ENCODE measurements at places on chromosomes 11 and 22.

- no peak for DNase-seq
These were observed 72.8 kb downstream of the FLI1 start for GRCh38 chr11:128766591-128767081.

- no peak for DNase-seq
These were observed 90.4 kb downstream of the RBFOX2 start for GRCh38 chr22:35938226-35938625.

DNA sequence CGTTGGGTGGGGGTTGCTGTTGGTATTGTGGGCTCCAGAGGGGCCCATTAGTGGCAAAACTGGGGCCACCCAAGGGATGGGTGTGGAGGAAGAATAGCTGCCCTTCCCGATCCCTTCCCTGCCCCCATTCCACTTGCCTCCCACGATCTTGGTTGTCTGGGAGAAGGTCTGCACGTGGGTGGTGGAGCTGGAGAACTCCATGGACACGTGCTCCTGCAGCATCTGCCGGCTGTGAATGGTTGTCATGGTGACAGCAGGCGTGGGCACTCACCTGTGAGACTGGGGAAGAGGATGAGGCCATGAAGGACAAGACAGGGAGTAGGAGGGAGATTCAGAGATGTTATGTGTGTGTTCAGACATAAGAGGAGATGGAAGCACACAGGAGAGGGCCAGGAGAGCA lies 2.0 kb downstream of the IGSF22 start:
- no peak for DNase-seq

DNA sequence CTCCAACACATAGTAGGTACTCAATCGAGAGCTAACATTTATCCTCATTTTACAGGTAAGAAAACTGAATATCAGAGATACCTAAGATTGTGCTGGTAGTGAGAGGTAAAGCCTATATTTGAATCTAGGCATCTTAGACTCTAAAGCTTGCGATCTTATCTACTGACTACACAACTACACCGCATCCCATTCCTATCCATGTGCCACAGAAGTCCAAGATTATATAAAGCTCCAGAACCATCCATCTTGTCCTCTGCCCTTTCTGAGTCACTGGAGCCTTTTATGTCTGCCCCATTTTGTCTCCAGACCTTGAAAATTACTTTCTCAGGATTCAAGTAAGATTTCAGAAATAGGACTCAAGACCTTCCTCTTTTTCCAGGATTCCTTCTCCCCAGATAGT lies 84.4 kb downstream of the OR5AK2 start:
- no peak for DNase-seq

DNA sequence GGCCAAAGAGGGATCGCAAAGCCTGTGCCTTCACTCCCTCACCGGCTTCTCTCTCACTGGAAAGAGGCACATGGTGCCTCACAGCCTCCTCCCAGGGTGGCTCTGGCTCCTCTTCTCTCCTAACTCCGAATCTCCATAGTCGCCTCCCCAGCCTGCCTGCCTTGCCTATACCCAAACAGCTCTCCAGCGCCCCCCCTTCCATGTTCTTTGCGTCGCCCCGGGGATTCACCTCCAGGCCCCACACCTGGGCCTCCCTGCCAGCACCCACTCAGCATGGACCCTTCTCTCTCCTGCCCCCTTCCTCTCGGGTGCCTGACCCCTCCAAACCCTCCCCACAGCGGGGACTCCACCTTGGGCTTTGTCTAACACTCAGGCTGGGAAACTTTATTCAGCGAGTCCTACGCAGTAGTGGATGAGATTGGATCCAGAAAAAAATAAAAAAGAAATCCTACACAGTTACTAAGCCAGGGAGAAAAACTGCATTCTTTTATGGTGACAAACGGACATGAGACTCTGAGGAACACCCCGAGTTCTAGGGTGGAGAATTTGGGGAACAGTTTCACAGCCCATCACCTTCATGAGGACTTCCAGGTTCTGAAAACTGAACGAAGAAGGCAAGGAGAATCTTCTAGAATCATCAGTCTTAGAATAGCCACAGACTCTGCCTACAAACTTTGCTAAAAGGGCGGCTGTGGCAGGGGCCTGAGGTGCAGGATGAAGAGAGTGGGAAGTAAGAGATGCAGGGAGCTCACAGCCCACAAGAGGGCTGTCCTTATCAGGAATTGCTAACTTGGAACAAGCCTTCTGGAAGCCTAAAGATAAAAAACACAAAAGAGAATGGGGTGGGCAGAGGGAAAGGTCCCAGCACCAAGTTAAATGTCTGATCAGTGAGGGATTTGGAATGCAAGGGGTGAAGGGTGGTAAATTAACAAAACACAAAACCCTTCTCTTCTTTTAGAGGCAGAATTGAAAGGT lies 5.3 kb downstream of the PPM1F start:
- DNase-seq = no peak

DNA sequence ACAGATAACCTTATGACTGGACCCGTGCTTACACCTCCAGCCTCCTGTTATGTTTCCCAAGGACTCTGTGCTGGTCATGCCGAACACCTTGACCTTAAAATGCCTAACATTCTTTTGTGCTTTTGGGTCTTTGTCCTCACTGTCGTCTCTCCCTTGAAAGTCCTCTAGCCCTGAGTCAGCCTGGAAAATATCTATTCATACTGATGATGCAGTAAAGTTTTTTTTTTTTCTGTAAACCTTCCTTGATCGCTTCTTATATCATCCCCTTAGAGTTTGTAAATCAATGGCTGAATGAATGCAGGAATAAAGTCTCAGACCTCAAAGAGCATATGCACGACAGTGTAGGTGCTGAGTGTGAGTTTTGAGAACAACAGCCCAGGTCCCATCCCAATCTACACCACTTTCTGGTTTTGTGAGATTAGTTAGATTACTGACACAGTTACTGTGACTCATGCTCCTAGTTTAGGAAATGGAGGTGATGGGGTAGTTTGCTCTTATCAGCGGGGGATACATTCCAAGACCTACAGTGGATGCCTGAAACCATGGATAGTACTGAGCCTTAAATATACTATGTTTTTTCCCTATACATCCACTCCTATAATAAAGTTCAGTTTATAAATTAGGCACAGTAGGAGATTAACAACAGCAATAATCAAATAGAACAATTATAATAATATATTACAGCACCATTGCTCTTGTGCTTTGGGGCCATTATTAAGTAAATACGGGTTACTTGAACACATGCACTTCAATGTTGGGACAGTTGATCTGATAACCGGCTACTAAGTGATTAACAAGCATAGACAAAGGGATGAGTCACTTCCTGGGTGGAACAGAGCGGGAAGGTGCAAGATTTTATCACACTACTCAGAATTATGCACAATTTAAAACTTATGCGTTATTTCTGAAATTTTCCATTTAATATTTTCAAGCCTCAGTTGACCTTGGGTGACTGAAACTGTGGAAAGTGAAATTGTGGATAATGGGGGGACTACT lies 8.6 kb downstream of the TCN1 start:
- no peak for DNase-seq

GRCh38 chr11:12291766-12292165 lies 85.6 kb upstream of the PARVA start:
- no peak for DNase-seq

- DNase-seq = no peak
These were observed 38.5 kb upstream of the GALNT18 start for GRCh38 chr11:11660363-11660740.

DNA sequence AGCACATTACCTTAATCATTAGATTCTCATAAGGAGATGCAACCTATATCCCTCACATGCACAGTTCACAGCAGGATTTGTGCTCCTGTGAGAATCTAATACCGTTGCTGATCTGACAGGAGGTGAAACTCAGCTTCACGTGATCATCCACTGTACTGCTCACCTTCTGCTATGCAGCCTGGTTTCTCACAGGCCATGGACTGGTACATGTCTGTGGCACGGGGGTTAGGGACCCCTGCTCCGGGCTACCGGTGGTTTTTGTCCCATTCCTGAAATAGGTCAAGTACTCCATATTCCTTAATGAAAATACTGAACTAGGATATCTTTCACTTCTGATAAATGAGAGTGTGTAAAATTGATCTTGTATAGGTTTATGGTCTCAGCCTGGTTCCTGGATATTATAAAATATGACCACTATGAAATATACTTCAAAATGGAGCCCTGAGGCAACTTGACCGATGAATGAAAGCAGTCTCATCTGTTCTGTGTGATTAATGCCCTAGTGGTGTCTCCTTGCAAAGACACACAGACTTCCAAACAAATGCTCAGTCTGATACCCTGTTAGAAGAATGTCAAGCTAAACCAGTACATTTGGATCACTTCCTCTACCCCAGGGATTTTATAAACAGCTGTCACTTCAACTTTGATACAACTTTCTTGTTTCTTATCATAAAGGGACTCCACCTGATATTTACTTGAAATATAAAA lies 492.9 kb upstream of the ANO3 start:
- no peak for DNase-seq

DNA sequence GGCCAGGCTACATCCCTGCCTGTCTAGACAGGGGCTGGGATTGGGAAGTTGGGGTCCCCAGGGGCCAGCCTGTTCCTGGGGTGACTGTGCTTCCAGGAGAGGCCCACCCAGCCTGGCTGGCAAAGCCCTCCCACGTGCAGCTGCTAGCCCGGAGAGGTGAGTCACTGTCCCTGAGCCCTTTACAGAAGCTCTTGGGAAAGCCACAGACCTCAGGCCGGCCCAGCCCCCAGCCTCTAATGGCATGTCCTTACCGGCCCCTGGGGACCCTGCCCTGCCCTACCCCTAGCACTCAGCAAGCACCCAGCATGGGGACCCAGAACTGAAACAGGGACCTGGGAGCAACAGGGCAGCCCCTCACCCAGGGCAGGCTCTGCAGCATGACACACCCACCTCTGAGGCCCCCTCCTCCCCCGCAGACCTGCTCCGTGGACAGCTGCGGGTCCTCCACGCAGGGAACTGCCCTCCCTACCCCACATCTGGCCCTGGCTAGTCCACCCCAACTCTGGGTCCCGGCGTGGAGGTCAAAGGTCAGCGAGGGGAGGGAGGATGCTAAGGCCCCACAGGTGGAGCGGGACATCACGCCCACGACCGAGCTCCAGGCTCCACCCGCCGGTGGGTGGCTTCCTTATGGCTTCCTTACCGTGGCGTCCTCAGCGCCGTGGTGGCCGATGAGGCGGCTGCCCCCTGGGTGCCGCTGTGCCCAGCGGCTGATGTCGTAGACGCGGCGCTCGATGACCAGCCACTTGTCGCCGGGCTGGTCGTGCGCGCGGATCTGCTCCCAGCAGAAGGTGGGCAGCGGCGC lies 615 bp downstream of the FADS3 start:
- no peak for DNase-seq

DNA sequence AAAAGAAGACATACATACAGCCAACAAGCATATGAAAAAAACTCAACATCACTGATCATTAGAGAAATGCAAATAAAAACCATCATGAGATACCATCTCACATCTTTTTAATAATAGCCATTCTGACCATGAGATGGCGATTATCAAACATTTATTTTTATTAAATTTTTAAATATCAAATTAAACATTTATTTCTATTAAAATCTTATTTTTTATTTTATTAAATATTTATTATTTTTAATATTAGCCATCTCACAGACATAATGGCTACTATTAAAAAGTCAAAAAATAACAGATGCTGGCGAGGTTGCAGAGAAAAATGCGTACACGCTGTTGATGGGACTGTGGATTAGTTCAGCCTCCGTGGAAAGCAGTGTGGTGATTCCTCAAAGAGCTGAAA lies 264.8 kb upstream of the TENM4 start:
- no peak for DNase-seq

- DNase-seq = no peak
These were observed 61.0 kb downstream of the TNRC6B start for GRCh38 chr22:40238425-40239344.

DNA sequence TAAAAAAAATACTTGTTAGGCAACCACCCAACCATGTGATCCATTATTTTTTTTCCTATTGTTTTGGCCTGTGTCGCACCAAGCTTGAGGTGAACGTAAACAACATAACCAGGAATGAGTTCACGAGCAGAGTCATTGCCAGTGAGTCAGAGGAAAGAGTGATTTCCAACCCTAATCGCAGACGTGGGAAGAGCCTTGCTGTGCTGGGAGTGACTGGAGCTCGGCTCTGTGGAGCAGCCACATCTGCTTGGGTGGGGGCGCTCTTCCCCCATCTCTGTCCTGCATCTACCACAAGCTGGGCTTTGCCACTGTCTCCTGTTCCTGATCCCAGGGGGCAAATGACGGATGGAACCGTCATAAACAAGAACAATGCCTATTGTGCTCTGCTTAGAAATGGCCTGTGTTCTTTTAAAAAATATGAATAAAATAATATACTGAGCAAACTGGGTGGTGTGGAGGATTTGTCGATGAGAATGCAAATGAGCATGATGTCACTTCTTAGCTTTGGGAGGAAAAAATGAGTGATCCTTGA lies 210.0 kb downstream of the KIRREL3 start:
- DNase-seq = no peak

GRCh38 chr11:112886434-112887370 lies 74.5 kb upstream of the NCAM1 start:
- DNase-seq = no peak

- no peak for DNase-seq
These were observed 3.2 kb downstream of the NELL1 start for GRCh38 chr11:20672575-20672974.

DNA sequence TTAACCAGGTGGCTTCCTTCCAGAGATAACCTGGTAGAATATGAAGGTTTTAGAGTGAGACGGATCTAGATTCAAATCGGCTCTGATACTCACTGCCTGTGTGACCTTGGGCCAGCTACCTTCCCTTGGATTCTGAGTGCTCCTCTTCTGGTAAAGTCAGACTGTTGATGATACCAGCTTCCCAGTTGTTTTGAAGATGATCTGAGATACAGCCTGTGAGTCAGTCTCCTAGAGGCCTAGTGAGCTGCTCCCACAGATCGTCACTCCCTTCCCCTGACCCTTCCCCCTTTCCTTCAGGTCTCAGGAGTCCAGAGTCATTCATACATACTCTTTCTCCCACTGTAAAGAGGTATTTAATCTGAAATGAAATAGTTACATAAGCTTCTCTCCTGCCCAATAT lies 207.8 kb downstream of the GRIK4 start:
- no peak for DNase-seq

DNA sequence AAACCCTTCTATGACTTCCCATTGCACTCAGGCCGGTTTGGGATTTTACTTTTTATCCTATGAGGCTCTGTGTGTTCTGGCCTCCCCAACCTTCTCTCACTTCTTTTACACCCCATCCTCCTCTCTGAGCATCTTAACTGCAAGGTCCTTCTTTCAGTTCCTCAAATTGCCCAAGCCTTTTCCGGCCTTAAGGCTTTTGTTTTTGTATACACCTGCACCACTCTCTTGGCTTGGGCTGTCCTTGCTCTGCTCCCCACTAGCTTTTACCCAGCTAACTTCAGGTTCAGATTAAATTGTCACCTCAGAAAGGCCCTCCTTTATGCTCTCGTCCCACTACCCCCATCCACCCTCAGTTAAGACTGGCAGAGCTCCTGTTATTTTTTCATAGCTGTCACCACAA lies 55.5 kb downstream of the FAM83F start:
- no peak for DNase-seq

Data from activated CD4-positive, alpha-beta T cell treated with anti-CD3 and anti-CD28 coated beads for 24 hours (primary cell).